ENCODE measurements at places on chromosomes 2 and 18.

DNA sequence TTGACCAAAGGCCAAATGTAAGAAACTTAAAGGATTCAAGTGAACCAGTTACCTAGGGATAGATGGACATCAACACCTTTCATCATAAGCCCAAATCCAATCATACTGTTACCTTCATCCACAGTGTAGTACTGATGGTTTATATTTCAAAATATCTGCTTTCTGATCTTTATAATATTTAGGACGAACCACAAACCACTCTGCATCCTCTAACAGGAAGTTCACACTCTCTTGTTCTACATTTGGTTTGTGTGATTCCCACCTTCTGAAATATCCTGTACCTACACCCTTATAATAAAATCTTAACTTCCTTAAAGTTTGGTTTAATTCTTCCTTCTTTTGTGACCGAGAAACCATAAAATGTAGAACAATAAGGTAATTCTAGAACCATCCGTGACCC, 535.7 kb upstream of the CHAC2 start:
- DNase-seq, result no peak

GRCh38 chr2:45497355-45497754, 113.7 kb downstream of the SRBD1 start:
- no peak for DNase-seq

DNA sequence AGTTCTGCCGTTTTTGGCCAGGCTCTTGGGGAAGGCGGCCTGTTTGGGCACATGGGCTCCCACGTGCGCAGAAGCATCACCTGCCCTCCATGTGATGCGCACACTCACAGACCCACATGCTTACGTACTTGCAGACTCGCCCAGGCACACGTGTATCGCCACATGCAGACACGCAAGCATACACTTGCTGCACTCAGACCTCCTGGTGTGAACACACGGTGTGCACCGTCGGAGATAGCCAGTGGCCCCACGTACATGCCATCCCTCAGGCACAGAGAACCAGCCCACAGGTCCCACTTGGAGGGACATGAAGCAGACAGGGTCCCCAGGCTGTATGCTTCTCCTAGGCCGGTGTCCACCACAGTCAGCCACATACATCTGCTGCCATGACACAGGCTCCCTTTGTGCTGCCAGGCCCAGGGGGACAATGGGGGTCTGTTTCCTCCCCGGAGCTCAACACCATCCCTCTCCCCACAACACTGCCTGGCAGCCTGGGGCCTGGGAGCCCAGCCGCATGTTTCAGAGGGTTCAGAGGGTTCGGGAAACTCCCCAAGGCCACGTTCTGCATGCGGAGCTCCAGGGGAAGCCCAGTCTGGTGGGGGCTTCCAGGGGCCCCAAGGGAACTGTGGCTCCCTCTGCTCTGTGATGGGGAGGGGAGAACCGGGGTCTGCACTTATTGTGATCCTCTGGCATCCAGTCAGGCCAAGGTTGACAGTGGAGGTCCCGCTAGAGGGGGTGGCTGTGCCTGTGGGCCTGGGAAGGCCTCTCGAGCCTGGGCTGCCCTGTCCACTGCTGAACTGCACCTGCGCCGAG, 208.1 kb upstream of the HAAO start:
- no peak for DNase-seq

DNA sequence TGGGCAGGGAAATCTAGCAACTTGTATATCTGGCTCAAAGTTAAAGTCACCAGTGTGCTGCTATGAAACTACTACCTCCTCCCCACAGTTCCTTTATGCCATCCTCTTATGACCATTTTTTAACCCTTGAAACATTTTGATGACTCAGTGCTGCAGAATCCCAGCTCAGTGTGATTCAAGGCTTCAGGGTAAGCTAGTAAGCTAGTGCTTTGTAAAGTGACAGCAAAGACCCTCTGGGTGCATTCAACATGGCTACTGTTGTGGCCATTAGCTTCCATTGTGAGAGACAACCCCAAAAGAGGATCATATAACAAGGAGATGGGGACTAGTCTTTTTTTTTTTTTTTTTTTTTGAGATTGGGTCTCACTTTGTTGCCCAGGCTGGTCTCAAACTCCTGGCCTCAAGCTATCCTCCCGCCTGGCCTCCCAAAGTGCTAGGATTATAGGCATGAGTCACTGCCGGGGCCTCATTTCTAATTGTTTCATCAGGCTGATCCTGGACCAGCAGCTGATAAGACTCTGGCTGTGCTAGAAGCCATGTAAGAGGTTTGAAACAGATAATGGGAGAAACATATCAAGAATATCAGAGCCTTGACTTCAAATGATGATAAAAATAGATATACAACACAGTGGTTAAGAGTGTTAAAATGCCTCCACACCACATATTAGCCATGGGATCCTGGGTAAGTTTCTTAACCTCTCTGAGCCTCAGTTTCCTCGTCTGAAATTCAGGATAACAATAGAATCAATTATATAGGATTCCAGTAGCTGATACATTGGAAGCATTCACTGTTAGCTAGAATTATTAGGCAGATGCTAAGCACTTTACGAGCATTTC, 65.7 kb upstream of the RTN4 start:
- DNase-seq, result no peak

DNA sequence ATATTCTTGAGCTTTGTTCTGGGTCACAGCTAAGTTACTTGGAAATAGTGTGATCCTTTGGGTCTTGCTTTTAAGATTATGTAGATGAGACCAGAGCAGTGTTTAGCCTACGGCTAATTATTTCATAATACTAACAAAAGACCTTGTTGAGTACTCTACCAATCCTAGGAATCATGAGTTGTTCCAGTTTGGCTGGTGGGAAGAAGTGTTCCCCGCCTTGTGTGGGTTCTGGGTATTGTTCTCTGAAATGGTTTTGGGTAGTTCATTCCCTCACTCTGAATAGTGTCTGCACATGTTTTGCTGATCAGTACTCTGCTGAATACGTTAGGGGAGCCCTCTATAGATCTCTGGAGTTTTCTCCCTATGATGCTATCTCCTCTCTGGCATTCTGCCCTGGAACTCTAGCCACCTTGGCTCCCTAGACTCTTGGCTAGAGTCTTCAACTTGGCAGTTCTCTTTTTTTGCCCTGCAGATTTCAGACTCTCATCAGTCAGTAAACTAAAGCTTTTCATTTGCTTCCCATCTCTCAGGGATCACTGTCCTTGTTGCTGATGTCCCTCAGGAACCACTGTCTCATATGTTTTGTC, 48.4 kb downstream of the NEMP2 start:
- DNase-seq, result no peak

DNA sequence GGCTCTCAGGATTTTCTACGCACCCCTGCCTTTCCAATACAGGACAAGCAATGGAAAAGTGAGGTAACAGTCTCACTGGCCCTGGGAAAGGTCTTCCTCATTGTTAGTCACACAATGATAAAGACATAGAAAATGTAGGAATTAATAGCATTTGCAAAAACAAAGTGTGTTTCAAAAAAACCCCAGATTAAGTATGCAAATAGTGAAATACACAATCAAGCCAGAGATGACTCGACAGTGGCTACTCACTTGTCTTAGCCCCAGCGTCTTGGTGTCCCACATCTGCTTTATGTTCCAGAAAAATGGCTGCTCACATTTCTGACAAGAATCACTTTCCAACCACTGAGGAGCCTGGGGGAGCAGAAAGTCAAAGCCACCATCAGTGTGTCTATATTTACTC, 47.0 kb upstream of the AP1S3 start:
- no peak for DNase-seq

GRCh38 chr18:48781163-48781987, 169.4 kb downstream of the SMAD7 start:
- no peak for DNase-seq

GRCh38 chr2:102001767-102002142, 10.0 kb downstream of the IL1R2 start:
- DNase-seq, result peak; percentile 4

GRCh38 chr2:200668478-200668877, 82.7 kb downstream of the AOX1 start:
- DNase-seq, result no peak

DNA sequence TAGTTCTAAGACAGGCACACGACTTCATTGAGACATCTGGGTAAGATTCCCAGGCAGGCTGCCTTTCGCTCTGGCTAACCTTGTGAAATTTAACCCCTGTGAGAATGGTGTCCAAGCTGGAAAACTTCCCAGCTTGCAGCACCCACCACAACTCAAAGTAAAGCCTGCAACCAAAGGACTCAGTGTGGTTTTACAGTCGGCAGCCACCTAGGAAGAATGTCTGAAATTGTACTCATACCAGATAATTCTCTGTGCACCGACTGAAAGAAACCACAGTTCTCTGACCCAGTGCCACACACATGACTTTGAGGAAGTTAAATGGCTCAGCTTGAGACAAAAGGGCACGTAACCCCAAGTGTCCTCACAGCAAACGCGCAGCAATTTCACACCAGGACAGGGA, 125.7 kb downstream of the RBMS1 start:
- DNase-seq, result no peak

DNA sequence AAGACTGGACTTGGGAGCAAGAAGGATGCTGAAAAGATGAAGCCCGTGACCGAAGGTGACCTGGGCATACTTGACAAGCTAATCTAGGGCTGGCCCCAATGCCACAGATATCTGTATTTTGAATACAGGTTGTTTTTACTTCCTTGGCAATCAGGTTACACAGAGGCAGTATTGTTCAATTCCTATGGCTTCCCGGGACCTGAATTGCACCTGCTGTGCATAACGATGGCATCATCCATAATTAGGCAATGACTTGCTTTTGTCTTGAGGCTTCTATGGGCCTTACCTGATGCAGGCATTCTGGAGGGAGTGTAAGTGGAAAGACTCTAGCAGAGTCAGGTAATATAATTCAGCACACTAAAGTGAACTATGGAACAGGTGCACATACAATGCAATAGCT, 60.6 kb upstream of the CUL3 start:
- DNase-seq, result peak; percentile 96

GRCh38 chr2:177183860-177184259, 28.7 kb upstream of the HNRNPA3 start:
- DNase-seq, result no peak

GRCh38 chr18:5311301-5311989, 15.9 kb upstream of the ZBTB14 start:
- DNase-seq, result peak; percentile 18

GRCh38 chr2:151241224-151241623, 20.4 kb downstream of the RBM43 start:
- DNase-seq, result no peak

DNA sequence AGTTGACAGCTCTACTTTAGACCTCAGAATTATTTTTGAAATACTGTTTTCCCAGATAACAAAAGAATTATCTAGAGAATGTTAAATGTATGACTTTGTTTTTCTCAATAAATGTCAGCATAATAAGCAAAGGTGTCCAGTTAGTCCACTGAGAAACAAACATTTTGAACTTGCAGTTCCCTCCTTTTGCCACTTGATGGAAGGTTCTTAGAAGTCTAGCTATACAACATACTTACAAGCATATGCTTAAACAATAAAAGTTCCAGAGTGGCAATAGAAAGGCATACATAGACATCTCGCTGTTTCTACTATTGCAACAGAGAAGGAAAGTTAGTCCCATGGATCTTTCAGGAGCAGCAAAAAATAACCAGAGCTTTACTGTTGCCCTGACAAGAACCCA, 11.8 kb downstream of the NDUFA10 start:
- DNase-seq, result no peak

- peak; percentile 16 for DNase-seq
Observed at GRCh38 chr2:144516981-144517865, 2.7 kb downstream of the ZEB2 start.

GRCh38 chr2:65960953-65961352, 474.0 kb upstream of the MEIS1 start:
- no peak for DNase-seq

GRCh38 chr2:112031473-112032223, 23.4 kb upstream of the TMEM87B start:
- DNase-seq, result no peak

DNA sequence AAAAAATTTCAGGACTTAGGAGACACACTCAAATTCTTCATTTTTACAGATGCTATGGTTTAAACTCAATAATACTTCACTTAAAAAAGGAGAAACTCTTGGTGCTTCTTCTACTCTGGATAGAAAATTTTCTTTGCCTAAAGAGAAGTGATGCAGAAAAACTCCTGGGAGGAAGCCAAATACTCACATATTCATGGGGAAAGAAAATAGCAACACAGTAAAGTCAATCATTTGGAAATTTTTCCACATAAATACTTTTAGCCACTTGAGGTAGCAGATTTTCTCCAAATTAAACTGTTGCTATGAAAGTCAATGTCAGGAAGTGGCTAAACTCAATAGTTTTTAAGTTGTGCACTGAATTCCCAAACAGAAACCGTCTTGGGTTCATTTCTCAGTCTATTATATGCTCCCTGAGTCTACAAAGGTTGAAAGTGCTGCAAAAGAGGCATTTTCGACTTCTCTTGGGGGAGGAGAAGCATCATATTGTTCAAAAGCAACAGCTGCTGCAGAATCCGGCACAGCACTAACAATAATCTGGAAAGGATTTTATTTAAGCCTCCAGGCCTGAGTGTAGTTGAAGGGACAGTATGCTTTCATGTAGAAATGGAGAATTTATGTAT, 81.1 kb downstream of the UPP2 start:
- no peak for DNase-seq

GRCh38 chr2:192886636-192887035, 691.9 kb upstream of the TMEFF2 start:
- DNase-seq, result no peak

GRCh38 chr2:98866033-98866432, 70.0 kb downstream of the CRACDL start:
- DNase-seq, result no peak

GRCh38 chr18:27447451-27447881, 262.4 kb upstream of the CHST9 start:
- peak; percentile 70 for DNase-seq

DNA sequence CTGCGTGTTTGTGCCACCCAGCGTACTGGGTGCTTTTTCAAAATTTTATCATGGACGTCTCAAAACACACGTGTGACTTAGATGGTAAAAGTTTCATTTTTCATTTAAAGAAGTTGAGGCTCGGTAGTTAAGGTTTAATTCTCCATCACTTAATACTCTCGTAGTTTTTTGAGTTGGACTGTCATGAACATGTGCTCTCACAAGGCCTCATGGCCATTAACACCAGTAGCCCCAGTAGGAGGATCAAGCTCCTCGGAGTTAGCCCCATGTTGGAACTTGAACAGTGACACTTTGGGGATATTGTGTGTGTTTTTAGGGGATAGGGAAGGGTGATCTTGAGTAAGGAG, 15.3 kb downstream of the NMUR1 start:
- no peak for DNase-seq

- peak; percentile 31 for DNase-seq
Observed at GRCh38 chr2:202491514-202491913, 115.4 kb downstream of the BMPR2 start.
